Stimulated activated CD4-positive, alpha-beta T cell treated with anti-CD3 and anti-CD28 coated beads, TNF-alpha, amount 100 ng/mL, for 24 hours (primary cell): ENCODE measurements at places on chromosomes 5 and 9.

DNA sequence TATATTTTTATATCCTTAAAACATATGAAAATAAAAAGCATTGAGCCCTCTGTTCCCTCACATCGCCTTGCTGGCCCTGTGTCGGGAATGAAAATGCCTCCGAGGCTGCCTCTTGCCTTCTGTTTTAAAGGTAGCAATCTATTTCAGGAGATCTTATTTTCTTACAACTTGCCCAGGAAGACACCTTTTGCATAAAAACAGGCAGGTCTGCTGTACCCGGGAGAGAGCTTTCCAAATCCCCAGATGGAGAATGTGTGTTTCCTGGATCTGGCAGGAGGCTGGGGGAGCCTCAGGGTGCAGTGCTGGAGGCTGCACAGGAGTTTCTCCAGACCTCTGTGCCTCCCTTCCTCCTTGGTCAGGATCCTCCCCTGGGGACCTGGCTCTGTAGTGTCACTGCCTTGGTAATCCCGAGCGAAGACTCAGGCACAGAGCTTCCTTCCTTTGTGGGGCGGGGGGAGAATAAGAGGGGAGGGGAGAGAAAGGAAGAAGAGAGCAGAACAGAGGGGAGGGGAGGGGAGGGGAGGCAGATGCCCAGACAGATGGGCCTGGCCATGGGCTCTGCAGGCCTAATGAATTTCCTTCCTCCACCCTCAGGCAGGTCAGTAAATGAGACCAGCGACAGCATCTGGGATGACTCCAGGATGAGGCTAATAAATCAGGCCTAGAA lies 104.0 kb upstream of the BOD1 start:
- DNase-seq, result no peak

- DNase-seq, result no peak
These were observed 215.5 kb downstream of the GAPVD1 start for GRCh38 chr9:125477089-125477544.

GRCh38 chr5:154002093-154002492 lies 36.6 kb downstream of the FAM114A2 start:
- DNase-seq, result no peak

DNA sequence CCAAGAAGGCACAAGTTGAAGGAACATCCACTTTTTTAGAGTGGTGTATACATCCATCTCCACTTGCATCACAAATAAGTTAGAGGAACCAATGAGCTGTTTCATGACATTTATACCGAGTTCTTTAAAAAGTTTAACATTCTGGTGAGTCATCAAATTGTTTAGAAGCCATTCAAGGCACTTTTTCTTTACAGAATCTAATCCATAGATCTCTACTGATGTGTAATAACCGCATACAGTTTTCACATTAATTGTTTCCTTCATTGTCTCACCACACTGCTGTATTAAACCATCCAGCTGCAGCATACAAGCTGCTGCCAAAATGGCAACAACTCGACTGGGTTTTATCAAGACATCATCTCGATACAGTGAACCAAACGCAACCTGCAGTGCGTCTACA lies 744 bp downstream of the GMCL2 start:
- no peak for DNase-seq

GRCh38 chr5:173020643-173021042 lies 35.5 kb upstream of the CREBRF start:
- no peak for DNase-seq

- no peak for DNase-seq
These were observed 139.1 kb downstream of the ELAVL2 start for GRCh38 chr9:23686896-23687295.
